ENCODE measurements at places on chromosomes 12 and 14.

DNA sequence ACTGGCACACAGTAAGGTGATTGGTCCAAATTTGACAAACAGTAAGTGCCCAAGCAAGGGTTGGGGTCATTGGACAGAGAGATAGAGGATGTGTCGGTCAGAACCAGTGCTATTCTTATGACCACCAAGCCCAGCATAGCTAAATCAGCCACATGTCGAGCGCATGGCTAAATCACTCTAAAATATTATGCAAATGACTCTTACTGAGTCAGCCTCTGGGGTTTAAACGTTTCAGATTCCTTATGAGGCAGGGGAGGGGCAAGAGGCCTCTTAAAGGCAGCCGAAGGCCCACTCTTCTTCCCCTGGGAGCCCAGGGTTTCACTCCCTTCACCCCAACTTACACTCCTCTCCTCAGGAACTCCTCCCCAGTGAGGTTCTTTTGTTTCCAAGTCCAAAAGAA, 603 bp upstream of the ENDOU start:
- no peak for DNase-seq

- no peak for DNase-seq
Measured at GRCh38 chr14:64598404-64598803, 48.6 kb downstream of the PPP1R36 start.

GRCh38 chr12:40469736-40470135, 222.5 kb upstream of the CNTN1 start:
- no peak for DNase-seq

DNA sequence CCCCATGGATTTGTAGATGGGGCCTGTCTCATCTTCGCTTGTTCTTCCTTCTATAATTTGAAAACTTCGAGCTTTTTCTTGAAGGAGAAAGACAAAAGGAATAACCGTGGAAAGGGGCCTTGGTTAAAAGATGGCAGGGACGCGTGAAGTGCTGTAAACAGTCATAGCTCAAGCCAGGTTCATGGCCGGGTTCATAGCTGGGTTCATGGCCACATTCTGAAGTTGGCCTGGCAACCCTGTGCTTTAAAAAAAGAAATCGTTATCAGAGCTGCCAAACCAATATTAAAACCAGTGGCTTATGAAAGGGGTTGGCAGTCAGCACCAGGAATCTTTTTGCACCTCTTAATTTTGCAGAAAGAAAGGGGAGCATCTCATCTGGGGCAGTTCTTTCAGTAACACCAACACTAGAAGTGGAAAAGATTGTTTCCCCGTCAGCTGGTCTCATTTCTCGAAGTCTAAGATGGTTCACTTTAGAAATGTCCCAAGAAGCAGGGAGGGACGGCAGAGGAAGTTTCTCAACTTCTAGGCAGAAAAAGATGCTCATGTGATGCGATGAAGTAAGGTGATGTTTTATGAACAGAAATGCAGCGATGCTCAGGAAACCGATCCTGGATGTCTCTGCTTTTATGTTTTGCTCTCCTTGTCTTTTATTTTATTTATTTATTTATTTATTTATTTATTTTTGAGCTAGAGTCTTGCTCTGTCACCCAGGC, 193.1 kb upstream of the TBX3 start:
- DNase-seq = no peak

GRCh38 chr14:67764496-67764895, 51.9 kb downstream of the ZFYVE26 start:
- no peak for DNase-seq

GRCh38 chr14:79225815-79226214, 985.5 kb downstream of the DIO2 start:
- DNase-seq = no peak

DNA sequence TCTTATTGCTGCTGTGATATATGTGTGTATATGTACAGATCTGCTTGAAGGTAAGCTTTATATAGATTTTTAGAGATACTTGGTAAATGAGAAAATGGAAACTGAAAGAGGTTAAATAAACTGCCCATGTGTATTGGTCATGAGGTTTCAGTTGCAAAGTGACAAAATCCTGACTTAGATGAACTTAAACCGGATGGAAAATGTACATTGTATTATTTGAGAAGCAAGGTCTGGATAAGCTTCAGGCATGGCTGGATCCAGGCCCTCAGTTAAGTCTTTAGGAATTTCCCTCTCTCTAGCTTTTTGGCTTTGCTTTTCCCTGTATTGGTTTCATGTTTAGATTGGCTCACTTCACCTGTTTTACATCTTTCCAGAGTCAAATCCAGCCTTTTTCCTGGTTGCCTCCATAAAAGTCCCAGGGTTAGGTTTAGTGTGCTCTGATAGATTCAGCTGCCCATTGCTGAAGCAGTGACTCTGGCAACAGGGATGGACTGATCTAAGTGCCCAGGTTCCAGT, 21.0 kb upstream of the MAP1LC3B2 start:
- DNase-seq = no peak

DNA sequence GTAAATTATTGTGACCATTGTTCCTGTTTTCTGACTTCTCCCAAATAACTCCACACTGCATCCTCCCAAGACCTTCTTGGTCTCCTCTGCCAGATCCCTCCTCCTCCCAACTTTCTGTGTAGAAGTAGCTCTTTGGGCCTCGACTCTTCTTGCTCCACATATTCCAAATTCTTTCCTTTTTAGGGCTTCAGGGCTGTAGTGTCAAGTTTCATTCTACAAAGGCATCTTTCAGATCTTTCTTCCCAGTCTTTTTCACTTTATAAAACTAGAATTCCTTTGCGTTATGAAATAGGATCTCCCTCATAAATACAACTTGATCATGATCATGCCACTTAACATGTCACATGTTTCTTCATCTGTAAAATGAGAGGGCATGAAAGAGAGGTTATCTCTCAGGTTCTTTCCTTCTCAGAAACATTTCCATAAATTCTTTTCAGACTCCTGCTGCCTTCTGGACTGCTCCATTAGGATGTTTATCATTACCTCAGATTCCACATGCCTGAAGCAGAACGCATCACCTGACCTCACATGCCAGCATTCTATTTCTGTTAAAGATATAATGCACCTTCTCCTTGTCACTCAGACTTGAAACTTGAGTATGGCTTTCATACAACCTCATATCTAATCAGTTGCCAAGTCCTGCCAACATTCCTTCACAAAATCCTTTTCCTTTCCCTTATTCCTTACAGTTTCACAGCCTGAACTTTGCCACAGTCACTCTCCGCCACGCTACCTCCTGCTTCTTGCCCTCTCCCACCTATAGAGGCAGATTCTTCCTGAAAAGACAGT, 8.5 kb downstream of the SLC38A1 start:
- no peak for DNase-seq

- no peak for DNase-seq
Measured at GRCh38 chr14:103563226-103563620, 463 bp downstream of the COA8 start.

DNA sequence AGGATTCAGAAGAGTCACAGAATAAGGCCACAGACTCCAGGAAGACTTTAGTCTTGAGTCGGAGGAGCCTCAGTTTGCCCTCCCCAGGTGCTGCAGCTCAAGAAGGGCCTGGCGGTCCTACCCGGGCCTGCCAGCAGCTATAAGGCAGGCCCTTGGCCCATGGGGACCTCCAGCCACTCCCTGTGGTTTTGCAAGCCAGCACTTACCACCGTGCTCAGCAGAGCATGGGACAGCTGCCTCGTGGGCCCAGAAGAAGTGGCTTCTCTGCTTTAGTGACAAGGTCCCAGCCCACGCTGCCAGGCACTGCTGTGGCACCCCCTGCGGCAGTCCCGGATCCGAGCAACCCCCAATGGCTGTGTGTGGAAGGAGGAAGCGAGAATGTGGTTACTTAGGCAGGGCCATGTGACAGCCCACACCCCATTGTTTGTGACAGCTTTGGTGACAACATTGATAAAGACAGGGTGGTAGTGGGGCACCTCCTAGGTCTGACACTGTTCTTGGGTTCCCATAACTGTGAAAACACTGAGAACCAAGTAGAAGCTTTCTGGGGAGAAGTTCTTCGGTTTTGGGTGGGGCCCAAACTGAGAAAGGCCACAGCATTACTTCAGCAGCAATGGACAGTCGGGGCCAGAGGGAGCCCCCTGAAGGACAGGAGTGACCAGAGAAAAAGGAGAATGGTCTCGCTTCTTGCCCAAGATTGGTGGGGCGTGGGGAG, at the start of gene SELPLG:
TSS of gene SELPLG (minus strand) at position 361 of the 715 bp plus-strand sequence. CDS start 9,587 bp downstream, outside the sequence.
- DNase-seq = no peak

GRCh38 chr12:26642361-26642760, 190.6 kb downstream of the ITPR2 start:
- no peak for DNase-seq

GRCh38 chr14:51643140-51643539, 8.6 kb upstream of the FRMD6 start:
- no peak for DNase-seq

Measured in epithelial cell of prostate (primary cell).